Mesenteric fat pad (tissue), 1 donor: ENCODE measurements at places on chromosomes 7 and 10.

DNA sequence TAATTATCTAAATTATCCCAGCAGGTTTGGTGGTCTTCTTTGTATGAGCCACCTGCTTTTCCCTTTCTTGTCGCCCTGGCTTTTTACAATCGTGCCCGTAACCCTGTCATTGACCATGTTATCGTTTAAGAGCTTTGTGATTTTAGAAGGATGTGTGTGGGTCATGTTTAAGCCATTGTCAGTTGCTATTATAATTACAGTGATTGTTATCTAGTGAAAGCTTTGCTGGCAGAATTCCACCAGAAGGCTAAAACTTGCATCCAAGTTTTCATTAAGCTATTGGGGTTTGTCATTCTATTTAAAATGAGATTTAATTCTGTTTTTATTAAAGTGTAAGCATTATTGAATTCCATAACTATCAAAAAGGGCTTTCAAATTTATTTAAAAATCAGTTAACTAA lies 354.2 kb upstream of the TMEM229A start:
- DNase-seq: no peak

GRCh38 chr10:16913266-16913665 lies 96.0 kb upstream of the RSU1 start:
- no peak for DNase-seq

- DNase-seq: no peak
These were observed 214.5 kb downstream of the PTN start for GRCh38 chr7:137129025-137129424.

DNA sequence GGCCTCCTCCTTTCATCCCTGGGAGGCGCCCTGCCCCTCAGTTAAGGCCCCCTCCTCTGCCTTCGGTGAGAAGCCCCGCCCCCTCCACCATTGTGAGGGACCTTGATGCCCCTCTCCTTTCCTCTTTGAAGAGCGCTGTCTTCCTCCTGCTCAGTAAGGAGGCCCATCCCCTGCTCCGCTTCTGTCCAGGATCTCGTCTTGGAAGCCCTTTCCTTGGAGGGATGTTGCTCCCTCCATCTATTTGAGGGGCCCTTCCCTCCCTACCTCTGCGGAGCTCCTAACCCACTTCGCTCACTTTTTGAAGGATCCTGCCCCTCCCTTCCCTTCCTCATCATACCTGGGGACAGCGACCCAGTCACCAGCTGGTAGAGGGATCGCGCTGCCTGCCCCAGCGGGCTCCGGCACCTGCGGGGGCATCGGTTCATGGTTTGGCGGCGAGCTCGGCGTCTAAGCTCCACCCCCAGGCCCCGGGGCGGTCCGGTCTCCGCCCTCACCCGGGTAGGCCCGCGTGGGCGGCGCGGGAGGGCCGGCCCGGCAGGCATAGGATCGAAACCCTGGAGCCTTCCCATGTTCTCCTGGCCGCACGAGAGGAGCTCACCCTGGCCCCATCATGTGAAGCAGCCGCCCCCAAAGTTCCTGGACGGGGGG lies 4.1 kb downstream of the KCNIP2 start:
- peak; percentile 89 for DNase-seq

- DNase-seq: no peak
These were observed 48.8 kb upstream of the SMNDC1 start for GRCh38 chr10:110353244-110354119.

GRCh38 chr10:53579773-53580172 lies 807.2 kb upstream of the MBL2 start:
- DNase-seq: no peak

GRCh38 chr10:20100171-20100570 lies 283.9 kb downstream of the PLXDC2 start:
- no peak for DNase-seq

GRCh38 chr7:38318803-38319416 lies 45.5 kb upstream of the TARP start:
- DNase-seq: no peak

- no peak for DNase-seq
These were observed 8.7 kb downstream of the RASGEF1A start for GRCh38 chr10:43258211-43258561.

DNA sequence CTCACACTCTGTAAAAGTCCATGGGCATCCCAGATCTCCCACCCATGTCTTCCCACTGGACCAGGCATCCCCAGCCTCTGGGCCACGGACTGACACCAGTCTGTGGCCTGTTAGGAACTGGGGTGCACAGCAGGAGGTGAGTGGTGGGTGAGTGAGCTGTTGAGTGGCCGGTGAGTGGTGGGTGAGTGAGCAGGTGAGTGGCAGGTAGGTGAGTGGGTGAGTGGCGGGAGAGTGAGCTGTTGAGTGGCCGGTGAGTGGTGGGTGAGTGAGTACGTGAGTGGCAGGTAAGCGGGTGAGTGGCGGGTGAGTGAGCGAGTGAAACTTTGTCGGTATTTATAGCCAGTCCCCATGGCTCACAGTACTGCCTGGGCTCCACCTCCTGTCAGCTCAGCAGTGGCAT lies 471.2 kb downstream of the DNAJB6 start:
- no peak for DNase-seq

- DNase-seq: no peak
These were observed 45.2 kb upstream of the INSIG1 start for GRCh38 chr7:155252444-155252887.

DNA sequence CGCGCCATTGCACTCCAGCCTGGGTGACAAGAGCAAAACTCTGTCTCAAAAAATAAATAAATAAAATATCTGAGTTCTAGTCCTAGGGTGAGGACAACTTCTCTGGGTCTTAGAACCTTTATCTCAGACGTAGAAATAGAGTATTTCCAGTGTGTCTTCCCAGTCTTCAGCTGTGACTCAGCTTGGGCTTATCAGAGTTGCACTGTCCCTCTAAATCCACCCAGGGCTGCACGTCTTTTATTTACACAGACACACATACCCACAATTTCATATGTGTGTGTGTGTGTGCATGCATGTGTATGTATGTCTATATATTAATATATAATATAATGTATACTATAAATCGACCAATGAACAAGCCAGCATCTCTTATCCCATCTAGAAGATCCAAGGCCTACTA lies 13.0 kb upstream of the PDIA4 start:
- DNase-seq: no peak

DNA sequence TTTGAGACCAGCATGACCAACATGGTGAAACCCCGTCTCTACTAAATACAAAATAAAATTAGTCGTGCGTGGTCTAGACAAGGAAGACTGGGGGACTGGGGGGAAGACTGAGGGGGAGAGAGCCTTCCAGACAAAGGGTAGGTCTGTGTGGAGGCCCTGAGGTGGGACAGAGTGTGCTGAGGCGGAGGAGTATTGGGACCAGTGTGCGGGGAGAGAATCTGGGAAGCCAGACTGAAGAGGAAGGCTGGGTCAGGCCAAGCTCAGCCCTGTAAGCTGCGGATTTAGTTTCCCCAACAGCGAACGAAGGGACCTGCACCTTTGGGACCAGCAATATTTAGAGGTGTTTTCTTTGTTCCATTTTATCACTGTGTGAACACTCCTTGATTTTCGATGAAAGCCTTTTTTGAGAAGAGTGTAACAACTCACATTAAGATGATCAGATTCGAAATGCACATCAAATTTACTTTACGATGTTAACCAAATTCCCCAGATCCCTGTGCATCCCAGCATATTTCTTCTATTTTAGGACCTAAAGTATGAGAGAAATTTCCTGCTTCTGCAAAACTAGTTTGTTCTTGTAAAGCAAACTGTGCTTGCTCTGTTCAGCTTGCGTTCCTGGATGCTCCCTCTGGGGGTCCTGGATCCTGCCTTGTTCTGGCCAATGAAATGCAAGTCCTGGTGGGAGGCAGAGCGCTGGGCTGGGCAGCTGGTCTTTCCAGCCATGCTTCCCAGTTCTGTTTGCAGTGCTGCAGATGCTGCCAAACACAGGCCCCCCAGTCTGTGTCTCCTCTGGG lies 39.4 kb downstream of the PLAU start:
- no peak for DNase-seq

GRCh38 chr10:33150889-33151288 lies 183.6 kb downstream of the NRP1 start:
- DNase-seq: no peak

- DNase-seq: no peak
These were observed 387.0 kb upstream of the KCND2 start for GRCh38 chr7:119886007-119886406.

DNA sequence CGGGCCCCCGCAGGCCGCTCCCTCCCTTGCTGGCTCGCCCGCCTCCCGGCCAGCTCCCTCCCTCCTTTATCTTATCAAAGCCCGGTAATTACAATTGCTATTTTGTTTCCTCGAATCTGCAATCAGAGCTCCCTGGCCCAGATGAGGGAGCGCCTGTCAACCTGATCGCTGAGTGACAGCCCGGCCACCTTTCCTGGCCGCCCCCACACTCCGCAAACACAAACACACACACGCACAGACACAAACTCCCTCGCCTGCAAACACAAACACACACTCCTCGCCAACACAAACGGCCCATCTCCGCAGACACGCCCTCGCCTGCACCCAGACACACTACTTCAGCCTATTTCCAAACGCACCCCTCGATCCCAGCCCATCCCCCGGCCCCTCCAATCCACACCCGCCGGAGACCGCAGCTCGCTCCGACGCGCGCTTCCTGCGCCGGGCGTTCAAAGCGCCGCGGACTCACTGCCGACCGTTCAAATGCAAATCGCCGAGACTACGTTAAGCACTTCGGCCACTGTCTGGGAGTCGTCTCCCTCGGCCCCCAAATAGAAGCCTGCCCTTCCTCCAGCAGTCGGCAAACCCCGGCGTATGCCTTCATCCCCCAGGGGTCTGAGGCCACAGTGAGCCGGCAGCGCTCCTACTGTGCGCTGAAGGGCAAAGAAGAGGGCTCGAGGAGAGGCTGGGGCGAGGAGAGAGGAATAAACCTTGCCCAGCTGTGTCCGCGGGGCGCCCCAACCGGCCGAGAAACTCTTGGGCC lies 3.0 kb upstream of the FGF8 start:
- DNase-seq: peak; percentile 86

GRCh38 chr10:29412485-29412884 lies 123.6 kb downstream of the LYZL1 start:
- no peak for DNase-seq

DNA sequence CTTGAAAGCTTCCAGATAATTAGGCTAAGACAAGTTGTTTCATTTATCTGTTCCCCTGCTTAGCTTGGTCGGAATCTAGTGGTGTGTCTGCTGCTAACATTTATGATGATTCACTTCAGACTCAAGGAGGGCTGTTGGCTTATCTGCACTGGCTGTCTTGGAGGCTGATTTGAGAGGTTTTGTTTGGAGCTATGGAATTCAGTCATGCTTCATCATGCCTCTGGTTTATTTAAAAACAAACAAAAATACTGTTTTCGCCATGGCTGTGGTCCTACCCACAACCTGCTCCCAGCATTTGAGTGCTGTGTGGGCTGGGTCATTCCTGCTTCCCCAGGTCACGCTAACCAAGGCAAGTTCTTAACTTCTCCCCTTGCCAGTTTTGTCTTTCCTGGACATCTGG lies 11.7 kb upstream of the ARPC1B start:
- no peak for DNase-seq

- peak; percentile 89 for DNase-seq
These were observed 1301.5 kb upstream of the SORCS1 start for GRCh38 chr10:108465871-108466641.

- no peak for DNase-seq
These were observed 42.9 kb downstream of the ELFN1 start for GRCh38 chr7:1712907-1713501.

GRCh38 chr10:48614481-48615390 lies 9.9 kb upstream of the ARHGAP22 start:
- DNase-seq: no peak

- DNase-seq: no peak
These were observed at the start of gene CRPPA for GRCh38 chr7:16421333-16422102. Gene CRPPA, minus strand, starts transcription at chr7:16421538. Its CDS starts 216 bp downstream, at chr7:16421322.

DNA sequence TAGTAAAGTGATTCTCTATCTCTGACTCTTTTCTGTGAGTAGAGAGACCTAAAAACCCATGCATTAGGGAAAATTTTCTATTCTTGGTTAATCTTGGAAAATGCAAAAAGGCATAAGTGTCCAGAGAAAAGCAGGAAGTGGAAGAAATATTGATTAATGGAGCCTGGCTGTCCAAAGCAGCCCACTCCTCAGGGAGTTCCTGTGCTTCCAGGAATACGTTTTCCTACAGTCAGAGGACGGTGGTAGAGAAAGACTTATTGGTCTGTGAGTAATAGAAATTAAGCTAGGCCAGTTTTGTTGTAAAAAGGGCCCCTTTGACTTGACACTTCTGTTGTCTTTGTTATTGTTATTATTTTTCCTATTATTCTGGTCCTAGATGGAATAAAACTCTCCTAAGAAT lies 157.8 kb downstream of the NRP1 start:
- DNase-seq: no peak

DNA sequence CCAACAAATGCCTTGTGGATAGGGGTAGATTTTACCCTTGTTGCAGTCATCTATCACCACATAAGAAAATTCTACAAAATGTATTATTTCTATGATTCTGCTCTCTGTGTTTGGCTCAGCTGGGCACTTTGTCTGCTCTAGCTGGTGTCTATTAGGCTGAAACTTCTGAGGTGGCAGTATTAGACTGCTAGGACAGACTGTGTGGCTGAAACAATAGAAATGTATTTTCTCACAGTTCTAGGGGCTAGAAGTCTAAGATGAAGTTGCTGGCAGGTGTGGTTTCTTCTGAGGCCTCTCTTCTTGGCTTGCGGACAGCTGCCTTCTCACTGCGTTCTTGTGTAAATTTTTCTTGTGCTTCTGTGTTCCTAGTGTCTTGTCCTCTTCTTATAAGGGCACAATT lies 1139.6 kb upstream of the LRRTM3 start:
- no peak for DNase-seq

- no peak for DNase-seq
These were observed 652 bp downstream of the OR2A12 start for GRCh38 chr7:144086730-144087129.

- DNase-seq: no peak
These were observed 80.2 kb downstream of the SEMA3C start for GRCh38 chr7:80838643-80839042.

- no peak for DNase-seq
These were observed 60.1 kb downstream of the CARD11 start for GRCh38 chr7:2983586-2983985.

- no peak for DNase-seq
These were observed 72.0 kb upstream of the KAT6B start for GRCh38 chr10:74754381-74754821.

DNA sequence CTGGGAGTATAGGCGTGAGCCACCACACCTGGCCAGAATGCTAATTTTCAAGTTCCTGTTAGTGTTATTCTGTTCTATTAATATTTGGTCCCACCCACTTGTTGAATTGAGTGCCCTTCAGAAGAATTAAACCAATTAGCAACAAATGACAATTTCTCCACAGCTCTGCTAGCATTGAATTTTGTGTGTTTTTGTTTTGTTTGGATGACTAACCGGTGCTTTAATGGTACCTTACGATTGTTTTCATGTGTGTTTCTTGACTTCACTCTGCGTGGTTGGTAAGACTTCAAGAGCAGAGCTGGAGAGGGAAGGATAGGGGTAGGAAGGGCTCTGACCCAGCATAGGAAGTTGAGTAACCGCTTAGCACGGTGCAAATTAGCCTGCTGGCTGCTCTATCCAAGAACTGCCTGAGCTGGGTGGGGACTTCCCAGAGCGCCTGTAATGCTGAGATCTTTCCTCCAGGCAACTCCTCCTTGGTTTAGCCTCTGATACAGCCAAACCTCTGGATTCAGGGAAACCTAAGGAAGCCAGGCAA lies 4.6 kb downstream of the ARPC1B start:
- DNase-seq: no peak

- DNase-seq: peak; percentile 80
These were observed 194.5 kb downstream of the EBF3 start for GRCh38 chr10:129769381-129770116.

GRCh38 chr7:134174795-134175261 lies 47.7 kb downstream of the LRGUK start:
- DNase-seq: no peak

- no peak for DNase-seq
These were observed 155.0 kb downstream of the GALNT17 start for GRCh38 chr7:71286924-71287323.

GRCh38 chr10:51117053-51117660 lies 42.9 kb downstream of the PRKG1 start:
- DNase-seq: no peak
